Right hindlimb (tissue), 1 donor: ENCODE measurements at places on chromosomes 3 and 15.

GRCh38 chr3:111218615-111219014, 147.0 kb downstream of the NECTIN3 start:
- no peak for DNase-seq

DNA sequence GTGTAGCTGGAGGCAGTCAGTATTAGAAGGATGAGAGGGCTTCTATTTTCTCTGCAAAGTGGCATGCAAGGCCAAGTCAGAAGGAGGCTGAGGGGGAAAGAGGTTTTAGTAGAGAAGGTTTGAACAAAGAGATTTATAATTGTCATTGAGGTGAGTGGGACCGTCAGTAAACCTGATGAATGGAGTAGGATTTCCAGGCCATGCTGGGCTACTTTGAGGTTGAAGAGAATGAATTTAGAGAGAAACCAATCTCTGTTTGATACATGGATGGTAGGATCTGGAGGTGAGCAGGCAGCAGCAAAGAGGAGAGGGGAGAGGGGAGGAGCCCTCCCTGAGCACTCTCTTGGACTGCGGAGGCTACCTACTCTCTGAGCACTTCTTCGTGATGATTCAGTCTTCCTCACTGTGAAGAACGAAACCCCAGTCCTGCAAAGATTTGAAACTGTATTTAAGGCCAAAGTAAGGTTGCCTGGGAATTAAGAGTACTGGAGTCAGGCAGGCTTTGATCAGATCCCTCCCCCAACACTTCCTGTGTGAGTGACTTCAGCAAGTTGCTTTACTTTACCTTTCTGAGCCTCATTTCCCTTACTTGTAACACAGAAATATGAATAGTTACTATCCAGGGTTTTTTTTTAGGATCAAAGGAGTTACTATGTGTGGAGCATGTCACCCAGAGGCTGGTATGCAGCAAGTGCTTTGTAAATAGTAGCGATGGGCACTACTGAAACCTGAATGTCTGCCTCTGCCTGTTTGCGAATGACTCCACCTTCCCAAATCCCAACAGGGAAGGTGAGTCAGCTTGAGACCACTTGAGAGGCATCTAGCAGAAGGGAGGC, 75.8 kb downstream of the RPL39L start:
- DNase-seq, result no peak

GRCh38 chr15:36966708-36967107, 133.6 kb downstream of the MEIS2 start:
- DNase-seq, result no peak

DNA sequence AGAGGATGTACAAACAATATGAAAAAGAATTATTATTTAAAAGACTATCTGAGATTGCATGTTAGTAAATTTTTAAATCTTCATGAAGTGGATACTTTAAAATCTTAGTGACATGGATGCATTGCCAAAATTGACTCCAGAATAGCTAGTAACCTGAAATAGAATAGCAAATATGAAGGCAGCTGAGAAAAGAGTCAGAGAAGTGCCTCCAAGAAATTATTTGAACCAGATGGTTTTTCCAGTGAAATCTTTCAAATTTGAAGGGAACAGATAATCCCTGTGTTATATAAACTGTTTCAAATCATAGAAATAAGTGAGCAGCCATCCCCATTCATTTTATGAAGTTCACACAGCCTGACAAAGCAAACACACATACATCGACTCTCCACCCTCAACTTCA, 29.6 kb downstream of the FSIP1 start:
- DNase-seq, result no peak
